Activated T-cell treated with anti-CD3 and anti-CD28 coated beads, Interleukin-2, amount 50 U/mL, for 1 hour (primary cell): ENCODE measurements at places on chromosomes 12 and 14.

DNA sequence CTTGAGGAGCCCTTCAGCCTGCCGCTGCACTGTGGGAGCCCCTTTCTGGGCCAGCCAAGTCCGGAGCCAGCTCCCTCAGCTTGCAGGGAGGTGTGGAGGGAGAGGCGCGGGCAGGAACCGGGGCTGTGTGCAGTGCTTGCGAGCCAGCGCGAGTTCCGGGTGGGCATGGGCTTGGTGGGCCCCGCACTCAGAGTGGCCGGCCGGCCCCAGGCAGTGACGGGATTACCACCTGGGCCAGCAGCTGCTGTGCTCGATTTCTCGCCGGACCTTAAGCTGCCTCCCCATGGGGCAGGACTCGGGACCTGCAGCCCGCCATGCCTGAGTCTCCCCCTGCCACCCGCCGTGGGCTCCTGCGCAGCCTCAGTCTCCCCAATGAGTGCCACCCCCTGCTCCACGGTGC, 116.9 kb downstream of the PAWR start:
- no peak for DNase-seq

GRCh38 chr12:24913130-24913529, 35.8 kb downstream of the BCAT1 start:
- no peak for DNase-seq

GRCh38 chr14:77309131-77309530, 11.6 kb downstream of the POMT2 start:
- no peak for DNase-seq

DNA sequence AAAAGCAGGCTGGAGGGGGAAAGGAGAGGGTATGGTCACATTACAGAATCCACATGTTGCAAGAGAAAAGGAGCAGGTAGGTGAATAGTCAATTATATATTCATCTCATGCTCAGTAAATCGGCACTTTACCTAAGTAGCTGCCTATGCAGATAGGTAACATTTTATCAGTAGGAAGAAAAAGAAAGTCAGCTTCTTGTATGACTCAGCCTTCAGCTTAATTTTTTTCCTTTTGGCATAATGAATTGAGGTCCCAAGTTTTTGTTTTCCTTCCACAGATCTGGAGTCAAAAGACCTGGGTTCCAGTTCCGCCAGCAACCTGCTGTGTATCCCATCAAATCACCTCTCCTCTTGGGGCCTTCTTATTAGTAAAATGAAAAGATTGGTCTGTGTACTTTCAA, 6.0 kb upstream of the ACSM4 start:
- DNase-seq: no peak

GRCh38 chr12:88336076-88336739, 194.1 kb downstream of the TMTC3 start:
- no peak for DNase-seq

DNA sequence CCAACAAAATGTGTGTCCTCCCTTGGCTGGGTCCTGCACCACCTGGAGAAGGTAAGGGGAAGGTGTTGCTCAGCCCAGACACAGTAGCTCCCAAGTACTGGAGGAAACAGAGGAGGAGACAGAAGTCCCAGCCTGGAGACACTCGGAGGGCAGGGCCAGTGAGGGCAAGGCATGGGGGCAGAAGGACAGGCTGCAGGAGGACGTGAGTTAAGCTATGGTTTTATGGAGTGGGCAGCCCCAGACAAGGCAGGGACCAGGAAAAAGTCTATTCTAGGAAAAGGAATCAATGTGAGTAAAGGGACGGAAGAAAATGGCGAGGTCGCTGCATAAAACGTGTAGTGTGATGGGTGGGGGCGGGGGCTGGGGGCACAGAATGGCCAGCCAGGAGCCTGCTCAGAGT, 210.1 kb upstream of the DIO3 start:
- DNase-seq: no peak

DNA sequence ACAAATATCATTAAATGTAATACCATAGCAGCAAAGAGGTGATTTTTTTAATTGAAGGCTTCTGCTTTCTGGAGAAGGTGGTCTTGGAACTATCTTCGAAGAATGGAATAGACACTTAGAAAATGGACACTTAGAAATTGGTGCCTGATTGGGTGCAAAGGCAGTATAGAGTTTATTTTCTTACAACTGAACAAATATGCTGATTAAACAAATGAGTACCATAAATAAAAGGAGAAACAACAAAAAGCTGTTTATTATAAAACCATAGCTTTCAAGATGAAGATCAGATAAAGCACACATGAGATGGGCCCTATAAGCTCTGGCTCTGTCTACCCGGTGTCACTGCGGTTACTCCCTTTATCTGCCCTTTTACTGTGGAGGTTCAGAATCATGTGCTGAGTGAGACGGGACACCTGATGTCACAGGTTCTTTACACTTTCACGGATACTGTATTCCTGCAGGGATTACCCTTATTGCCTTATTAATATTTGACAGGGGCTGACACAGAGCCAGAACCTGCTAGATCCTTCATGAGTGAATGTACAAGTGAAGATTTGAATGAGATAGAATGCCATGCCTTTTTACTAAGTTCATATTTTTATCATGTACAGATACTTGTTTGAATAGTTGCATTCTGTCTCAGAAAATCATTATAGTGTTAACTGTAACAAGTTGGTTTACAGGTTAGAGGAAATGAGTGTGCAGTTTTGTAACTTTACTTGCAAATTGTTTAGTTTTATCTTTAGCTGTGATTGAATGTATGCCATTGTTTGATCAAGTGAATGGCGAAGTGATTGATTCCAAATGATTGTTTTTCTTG, 477.5 kb upstream of the RGS6 start:
- DNase-seq: no peak

DNA sequence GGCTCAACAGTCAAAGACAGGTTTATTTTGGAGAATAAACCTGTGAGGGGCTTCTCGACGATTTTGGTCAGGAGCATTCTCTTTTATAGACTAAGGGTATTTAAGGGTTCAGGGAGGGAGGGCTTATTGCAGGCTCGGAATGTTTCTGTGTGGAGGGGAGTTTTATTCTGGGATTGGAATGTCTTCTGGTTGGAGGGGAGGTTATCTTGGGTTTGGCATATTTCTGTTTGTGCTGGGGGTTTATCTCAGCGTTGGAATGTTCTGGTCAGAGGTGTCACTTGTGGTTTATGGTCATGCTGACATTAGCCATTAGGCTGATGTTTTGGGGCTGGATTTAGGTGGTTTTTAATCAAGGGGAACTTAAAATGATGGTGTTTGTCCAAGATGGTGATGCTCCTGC, 103.9 kb downstream of the SUDS3 start:
- DNase-seq: no peak

GRCh38 chr12:77299001-77299400, 233.6 kb upstream of the E2F7 start:
- no peak for DNase-seq

DNA sequence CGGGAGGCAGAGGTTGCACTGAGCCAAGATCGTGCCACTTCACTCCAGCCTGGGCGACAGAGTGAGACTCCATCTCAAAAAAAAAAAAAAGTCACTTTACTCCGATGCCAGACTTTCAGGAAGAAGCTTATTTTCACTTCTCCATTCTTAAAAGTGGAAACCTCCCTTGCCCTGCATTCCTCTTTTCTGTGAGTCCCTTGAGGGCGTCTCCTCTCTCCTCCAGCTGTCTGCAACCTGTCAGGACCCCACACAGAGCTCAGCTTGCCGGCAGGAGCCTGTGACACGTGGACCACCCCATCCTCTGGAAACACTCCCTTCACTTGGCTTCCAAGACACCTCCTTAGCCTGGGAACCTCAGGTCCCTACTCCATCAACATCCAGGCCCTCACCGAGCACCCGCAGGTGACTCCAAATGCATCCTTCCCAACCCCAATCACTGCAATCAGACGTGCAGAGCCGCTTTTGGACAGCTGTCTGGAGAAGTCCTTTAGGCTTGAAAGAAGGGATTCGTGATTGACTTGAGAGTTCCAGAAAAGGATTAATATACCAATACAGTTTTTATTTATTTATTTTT, 34.3 kb downstream of the SLC15A4 start:
- no peak for DNase-seq

DNA sequence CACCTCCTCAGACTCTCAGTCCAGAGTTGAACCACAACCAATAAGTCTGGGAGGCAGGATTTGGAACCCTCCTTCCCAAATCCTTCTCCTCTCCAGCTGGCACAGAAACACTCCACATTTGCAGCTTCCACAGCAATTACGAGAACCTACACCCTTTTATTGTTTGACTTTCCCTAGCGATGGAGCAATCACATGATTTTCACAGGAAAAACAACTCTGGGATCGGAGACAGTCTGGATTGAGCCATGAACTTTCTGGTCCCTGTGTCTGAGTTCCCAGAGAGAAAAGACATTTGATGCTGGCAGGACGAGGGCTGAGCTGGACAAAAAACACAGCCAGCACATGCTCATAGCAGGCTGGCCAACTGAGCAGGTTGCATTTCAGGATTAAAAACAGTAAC, 49.0 kb upstream of the STON2 start:
- no peak for DNase-seq

GRCh38 chr14:21096438-21096837, 2.0 kb downstream of the ZNF219 start:
- DNase-seq: no peak

GRCh38 chr12:663293-663871, at the start of gene NINJ2:
NINJ2 (minus strand) TSS chr12:663445; CDS start chr12:663360, 85 bp downstream.
- no peak for DNase-seq

- no peak for DNase-seq
These were observed 17.0 kb downstream of the TMEM116 start for GRCh38 chr12:111995782-111996480.

- no peak for DNase-seq
These were observed 36.9 kb downstream of the PSEN1 start for GRCh38 chr14:73173092-73173735.

GRCh38 chr12:14214495-14214894, 151.0 kb upstream of the ATF7IP start:
- DNase-seq: no peak

DNA sequence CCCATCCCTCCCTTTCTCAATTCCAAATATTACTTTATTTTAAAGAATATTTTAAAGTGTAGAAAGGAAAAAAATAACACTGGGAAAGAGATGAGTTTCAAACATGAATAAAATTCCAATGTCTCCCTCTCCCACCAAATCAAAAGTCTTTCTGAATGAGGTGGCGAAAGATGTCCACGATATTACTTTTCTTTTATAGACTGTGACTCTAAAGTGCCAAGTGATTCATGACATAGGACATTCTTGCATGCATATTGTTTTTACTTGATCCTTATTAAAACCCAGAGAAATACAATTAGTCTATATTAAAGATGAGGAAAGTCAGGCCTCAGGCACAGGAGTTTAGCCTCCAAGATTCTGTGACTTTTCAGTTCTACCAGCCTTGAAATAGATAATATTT, 16.0 kb upstream of the LUM start:
- no peak for DNase-seq

DNA sequence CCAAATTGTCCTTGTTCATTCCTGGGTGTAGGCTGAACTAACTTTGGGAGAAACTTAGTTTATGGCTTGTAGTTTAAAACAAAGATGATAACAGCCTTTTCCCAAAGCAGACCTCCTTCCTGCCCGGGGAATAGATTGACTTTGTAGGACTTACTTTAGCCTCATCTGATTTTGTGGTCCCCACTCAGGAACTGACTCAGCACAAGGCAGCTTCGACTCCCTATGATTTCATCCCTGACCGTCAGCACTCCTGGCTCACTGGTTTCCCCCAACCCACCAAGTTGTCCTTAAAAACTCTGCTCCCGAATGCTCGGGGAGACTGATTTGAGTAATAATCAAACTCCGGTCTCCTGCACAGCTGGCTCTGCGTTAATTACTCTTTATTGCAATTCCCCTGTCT, 40.1 kb upstream of the DDHD1 start:
- no peak for DNase-seq

DNA sequence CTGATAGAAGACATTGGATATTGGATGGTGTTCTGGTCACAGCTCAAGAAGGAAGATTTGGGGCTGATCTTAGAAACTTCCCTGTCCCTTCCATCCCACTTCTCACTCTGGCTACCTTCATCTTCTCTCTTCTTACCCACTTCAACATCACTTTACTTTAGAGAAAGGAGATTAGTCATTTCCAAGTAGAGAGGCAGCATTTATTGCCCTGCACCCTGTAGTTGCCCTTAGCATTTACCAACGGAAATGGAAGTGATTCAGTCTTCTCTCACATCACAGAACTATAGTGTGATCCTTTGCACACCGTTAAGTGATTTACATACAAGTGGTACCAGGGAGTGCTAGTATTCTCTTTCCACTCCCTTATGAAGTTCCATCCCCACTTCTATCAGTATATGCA, 52.4 kb downstream of the PHLDA1 start:
- DNase-seq: no peak

- DNase-seq: no peak
These were observed 74.3 kb upstream of the PLEKHG7 start for GRCh38 chr12:92628476-92628875.

DNA sequence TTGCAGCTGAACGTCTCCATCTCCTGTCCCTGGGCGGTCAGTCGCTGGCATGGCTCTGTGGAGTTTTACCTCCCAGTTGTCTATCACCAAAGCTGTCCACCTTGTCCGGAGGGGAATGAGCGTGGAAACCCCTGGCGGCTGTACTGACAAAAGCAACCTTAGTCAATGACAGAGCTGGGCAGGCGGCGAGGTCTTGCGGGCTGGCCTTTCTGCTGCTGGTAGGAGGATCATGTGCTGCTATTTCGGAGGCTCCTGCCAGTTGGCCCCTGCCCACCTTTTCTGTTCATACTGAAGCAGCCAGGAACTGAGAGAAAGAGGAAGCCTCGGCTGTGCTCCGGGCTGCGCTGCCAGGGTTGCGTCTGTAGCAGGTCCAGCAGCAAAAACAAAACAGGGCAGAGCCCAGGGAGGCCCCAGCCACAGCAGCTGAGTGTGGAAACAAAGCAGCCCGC, 57.7 kb downstream of the HMGA2 start:
- DNase-seq: no peak

DNA sequence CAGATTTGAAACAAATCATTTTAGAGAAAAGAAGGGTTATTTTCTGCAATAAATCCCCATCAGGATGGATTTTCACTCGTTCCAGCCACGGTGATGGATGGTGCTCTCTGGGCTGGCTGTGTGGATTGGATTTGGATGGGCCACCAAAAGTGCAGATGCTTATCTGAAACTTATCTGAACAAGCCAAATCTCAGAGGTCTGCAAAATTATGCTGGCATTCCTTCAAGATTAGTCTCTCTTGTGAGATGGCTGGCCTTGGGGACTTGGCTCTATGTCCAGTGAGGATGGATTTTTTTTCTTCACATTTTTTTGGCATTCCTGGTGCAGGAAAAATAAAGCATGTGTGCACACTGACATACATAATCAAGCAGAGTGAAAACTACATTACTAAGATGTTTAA, 341.9 kb downstream of the GXYLT1 start:
- DNase-seq: no peak

GRCh38 chr12:120979862-120980696, 1.7 kb downstream of the HNF1A start:
- no peak for DNase-seq

DNA sequence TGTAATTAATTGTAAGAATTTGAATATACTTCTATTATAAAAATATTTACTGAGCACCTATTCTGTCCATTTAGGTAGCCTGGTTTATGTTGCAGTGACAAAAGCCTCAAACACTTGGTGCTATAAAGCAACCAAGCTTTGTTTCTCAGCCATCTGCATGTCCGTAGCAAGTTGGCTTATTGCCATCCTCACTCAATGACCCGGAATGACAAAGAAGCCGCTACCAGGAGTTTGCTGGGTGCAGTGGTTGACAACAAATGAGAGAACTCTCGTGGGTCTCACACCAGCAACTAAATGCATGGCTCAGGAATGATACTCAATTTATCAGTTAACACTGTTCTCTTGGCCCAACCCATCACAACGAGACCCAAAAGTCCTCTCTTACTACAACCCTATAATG, 553.1 kb downstream of the DIO2 start:
- DNase-seq: no peak

GRCh38 chr14:102691763-102692162, 85.5 kb upstream of the TRAF3 start:
- no peak for DNase-seq
